ENCODE measurements at places on chromosomes 12 and 14.

GRCh38 chr14:68408680-68409079 is 384.2 kb downstream of the ZFP36L1 start:
- no peak overlapping the region for H3K4me3 ChIP-seq
- H3K27ac ChIP-seq: no peak overlapping the region
- no peak for DNase-seq
- peaks cover 11% of the 10 kb centered on the region for H3K4me1 ChIP-seq
- H3K36me3 ChIP-seq: no peaks in the 10 kb centered on the region

- H3K4me3 ChIP-seq: no peak overlapping the region
- no peaks in the 10 kb centered on the region for H3K36me3 ChIP-seq
- no peaks in the 10 kb centered on the region for H3K27me3 ChIP-seq
- H3K4me1 ChIP-seq: no peaks in the 10 kb centered on the region
Measured at GRCh38 chr14:100864960-100865681, 38.4 kb downstream of the RTL1 start.

DNA sequence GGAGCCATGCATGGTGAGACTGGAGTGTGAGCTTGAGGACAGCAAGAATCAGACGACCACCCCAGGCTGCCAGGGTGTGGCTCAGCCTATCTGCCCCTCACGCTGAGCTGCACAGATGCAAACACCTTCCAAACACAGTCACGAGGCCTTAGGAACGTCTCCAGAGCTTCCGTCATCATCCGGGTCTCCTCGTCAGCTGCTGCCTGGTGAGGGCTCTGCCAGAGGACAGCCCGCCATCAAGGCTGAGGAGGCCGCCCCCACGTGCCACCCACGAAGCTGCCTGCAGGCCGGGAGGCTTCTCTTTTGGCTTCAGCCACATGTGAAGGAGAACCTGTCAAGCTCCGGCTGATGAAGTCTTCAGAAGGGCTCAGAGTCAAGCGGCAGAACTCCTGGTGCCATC is 13.4 kb downstream of the DDX51 start:
- no peaks in the 10 kb centered on the region for H3K27me3 ChIP-seq
- DNase-seq: no peak
- no peak overlapping the region for H3K27ac ChIP-seq
- H3K4me3 ChIP-seq: no peak overlapping the region

- H3K27ac ChIP-seq: no peak overlapping the region
- no peak overlapping the region for H3K4me3 ChIP-seq
- no peak for DNase-seq
Measured at GRCh38 chr12:51864833-51865670, 16.5 kb upstream of the FIGNL2 start.

DNA sequence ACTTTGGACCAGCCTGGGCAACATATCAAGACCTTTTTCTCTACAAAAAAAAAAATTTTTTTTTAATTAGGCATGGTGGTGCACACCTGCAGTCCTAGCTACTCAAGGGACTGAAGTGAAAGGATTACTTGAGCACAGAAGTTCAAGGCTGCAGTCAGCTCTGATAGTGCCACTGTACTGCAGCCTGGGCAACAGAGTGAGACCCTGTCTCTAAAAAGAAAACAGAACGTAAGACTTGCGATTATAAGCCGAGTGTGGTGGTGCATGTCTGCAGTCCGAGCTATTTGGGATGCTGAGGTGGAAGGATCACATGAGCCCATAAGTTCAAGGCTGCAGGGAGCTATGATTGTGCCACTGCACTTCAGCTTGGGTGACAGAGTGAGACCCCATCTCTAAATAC is 76.0 kb downstream of the DENND5B start:
- H3K4me1 ChIP-seq: no peaks in the 10 kb centered on the region
- no peaks in the 10 kb centered on the region for H3K36me3 ChIP-seq
- no peak for DNase-seq
- no peak overlapping the region for H3K27ac ChIP-seq
- no peak overlapping the region for H3K4me3 ChIP-seq

DNA sequence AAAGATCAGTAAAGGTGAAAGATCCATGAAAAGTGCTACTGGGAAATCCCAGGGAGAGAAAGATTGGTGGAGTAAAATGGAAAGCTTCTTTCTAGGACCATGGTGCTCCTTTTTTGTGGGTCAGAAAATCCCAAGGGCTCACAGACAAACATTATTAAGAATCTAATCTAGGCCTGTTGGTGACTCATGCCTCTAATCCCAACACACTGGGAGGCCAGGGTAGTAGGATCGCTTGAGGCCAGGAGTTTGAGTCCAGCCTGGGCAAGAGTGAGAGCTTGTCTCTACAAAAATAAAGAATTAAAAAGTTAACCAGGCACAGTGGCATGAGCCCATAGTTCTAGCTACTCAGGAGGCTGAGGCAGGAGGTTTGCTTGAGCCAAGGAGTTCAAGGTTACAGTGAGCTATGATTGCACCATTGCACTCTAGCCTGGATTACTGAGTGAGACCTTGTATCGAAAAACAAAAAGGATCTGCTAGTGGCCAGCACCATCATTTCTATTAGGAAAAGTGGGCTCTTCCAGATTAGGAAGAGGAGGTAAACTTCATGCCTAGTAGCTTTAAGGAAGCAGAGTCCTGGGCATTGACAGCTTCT is 43.0 kb downstream of the TXNRD1 start:
- no peaks in the 10 kb centered on the region for H3K27me3 ChIP-seq
- H3K27ac ChIP-seq: no peak overlapping the region
- H3K36me3 ChIP-seq: no peaks in the 10 kb centered on the region
- no peak overlapping the region for H3K4me3 ChIP-seq
- DNase-seq: no peak

DNA sequence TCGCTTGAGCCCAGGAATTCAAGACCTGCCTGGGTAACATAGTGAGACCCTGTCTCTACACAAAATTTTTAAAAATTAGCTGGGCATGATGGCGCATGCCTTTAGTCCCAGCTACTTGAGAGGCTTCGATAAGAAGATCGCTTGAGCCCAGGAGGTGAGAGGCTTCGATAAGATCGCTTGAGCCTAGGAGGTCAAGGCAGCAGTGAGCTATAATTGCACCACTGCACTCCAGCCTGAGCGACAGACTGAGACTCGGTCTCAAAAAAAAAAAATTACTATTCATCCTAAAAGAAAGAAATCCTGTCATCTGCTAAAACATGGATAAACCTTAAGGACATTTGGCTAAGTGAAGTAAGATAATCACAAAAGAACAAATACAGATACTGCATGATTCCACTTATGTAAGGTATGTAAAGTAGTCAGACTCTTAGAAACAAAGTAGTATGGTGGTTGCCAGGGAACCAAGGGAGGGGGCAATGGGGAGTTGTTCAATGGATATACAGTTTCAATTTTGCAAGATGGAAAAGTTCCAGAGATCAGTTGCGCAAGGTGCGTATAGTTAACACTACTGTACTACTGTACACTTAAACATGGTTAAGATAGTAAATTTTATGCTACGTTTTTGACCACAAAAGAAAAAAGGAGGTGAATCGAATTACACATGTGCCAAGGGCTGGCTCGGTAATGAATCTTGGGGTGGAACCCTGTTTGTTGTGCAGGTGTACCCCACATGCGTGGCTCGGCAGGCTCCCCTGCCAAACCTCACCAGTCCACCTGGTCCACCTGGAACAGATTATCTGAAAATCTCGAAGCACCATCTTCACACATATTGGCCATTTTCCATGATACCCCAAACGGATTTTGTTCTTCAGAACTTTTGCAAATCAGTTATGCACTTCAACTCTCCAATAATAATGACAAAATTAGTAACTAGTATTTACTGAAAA is 18.3 kb upstream of the ATP2A2 start:
- no peaks in the 10 kb centered on the region for H3K36me3 ChIP-seq
- no peak overlapping the region for H3K27ac ChIP-seq
- no peak for DNase-seq
- no peaks in the 10 kb centered on the region for H3K27me3 ChIP-seq

- no peaks in the 10 kb centered on the region for H3K36me3 ChIP-seq
- peak overlapping the region; percentile 87 for H3K27ac ChIP-seq
- DNase-seq: peak; percentile 45
- H3K4me3 ChIP-seq: no peak overlapping the region
- H3K4me1 ChIP-seq: peaks cover 11% of the 10 kb centered on the region
Measured at GRCh38 chr14:87994974-87995373, 2.0 kb upstream of the GALC start.

- peaks cover 24% of the 10 kb centered on the region for H3K4me1 ChIP-seq
- DNase-seq: no peak
- no peaks in the 10 kb centered on the region for H3K27me3 ChIP-seq
- no peak overlapping the region for H3K4me3 ChIP-seq
- H3K27ac ChIP-seq: no peak overlapping the region
Measured at GRCh38 chr12:50621399-50622300, 116.9 kb downstream of the DIP2B start.

DNA sequence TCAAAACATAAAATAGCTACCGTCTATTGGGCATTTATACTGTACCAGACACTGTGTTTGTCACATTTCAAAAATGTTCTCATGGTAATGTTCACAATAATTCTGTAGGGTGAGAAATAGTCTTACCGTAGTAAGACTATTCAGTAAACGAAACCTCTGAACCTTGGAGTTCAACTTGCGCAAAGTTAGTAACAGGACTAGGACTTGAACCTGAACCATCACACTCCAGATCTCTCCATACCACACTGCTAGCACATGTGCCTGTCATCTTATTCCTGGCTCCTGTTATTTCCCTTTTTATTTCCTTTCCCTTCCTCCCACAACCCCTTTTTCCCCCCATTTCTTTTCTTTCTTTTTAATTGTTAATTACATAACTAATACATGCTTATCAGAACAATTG is 65.4 kb downstream of the PLEKHA5 start:
- no peaks in the 10 kb centered on the region for H3K27me3 ChIP-seq
- H3K36me3 ChIP-seq: no peaks in the 10 kb centered on the region
- no peaks in the 10 kb centered on the region for H3K4me1 ChIP-seq
- no peak overlapping the region for H3K4me3 ChIP-seq
- no peak for DNase-seq

DNA sequence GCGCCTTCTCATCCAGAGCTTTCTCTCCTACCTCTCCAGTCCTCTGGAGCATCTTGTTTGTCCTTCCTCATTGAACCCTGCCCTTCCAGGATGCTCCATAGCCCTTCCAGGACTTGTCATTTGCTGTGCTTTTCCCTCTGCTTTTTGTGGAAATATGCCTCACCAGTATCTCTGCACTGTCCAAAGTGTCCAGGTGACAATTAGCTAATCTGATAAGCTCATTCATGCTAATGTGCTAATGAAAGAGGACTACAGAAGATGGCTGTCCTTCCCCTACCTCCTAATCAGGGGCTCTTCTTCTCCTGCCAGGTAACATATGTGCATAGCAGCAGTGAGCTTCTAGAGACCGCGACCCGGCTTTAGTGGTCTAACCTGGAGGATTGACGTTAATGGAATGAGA is 58.4 kb upstream of the OTX2 start:
- no peaks in the 10 kb centered on the region for H3K36me3 ChIP-seq
- no peaks in the 10 kb centered on the region for H3K4me1 ChIP-seq
- no peaks in the 10 kb centered on the region for H3K27me3 ChIP-seq
- H3K4me3 ChIP-seq: no peak overlapping the region

GRCh38 chr12:85693093-85693665 is 143.0 kb downstream of the RASSF9 start:
- H3K27me3 ChIP-seq: no peaks in the 10 kb centered on the region
- H3K4me3 ChIP-seq: no peak overlapping the region
- H3K27ac ChIP-seq: no peak overlapping the region

GRCh38 chr14:53894456-53894855 is 62.2 kb downstream of the BMP4 start:
- no peaks in the 10 kb centered on the region for H3K4me1 ChIP-seq
- no peak overlapping the region for H3K4me3 ChIP-seq
- no peaks in the 10 kb centered on the region for H3K27me3 ChIP-seq
- DNase-seq: no peak
- H3K27ac ChIP-seq: no peak overlapping the region

DNA sequence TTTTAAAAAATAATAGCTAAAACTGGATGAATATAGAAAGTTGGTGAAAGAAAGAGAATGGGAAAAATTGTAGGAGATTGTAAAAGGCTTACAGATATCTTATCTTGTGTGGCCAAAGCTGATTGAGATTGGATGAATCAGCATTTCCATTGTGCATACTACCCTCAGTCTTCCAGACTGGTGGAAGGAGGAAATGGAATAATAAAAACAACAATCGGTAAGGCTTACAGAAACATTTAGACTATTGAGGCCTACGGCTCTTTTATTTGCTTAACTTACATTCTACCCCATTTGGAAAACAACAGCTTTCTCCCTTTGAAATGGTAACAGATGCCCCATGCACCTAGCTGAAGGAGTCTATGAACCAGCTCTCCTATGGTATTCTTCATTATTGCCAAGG is 129.8 kb downstream of the PTPRB start:
- DNase-seq: no peak
- H3K4me1 ChIP-seq: no peaks in the 10 kb centered on the region
- H3K4me3 ChIP-seq: no peak overlapping the region
- no peak overlapping the region for H3K27ac ChIP-seq

- peaks cover 87% of the 10 kb centered on the region for H3K36me3 ChIP-seq
- H3K4me3 ChIP-seq: no peak overlapping the region
- no peak overlapping the region for H3K27ac ChIP-seq
Measured at GRCh38 chr14:61537563-61538463, 157.5 kb upstream of the HIF1A start.

DNA sequence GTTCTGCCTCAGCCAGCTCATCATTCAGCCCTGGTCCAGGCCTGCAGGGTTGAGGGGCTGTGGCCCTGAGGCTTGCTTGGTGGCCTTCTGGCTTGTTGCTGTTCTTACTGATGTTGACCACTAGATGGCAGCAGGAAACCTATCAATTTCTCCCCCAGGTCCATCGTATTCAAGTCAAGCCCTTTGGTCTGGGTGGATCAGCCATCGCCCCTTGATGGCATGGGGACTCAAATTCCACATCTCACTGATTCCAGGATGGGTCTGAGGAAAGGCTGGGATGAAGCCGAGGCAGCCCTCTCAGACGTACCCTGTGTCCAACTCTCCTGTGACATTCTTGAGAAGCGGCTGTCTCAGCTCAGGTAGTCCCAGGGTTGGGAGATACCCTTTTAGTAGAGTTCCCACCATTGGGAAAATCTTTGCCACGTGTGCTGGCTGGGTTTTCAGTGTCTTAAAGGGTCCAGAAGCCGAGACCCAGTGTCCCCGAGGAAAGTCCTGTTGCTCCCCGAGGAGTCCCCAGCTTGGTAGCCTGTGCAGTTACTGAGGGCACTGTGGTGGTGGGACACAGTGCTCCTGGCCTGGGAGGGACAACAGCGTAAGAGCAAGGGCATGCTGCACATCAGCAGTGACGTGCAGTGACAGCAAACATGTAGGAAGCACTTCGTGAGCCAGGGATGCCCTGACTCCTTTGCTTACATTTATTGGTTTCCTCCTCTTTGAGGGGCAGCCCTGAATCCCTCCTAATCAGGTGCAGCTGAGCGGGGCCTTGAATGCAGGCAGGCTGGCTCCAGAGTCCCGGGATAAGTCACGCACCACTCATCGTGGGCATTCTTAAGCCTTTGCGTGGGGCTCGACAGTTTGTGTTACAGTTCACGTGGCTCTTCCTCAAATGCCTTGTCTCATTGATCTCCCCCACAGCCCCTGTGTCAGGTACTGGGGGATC is 58.6 kb downstream of the TSPAN9 start:
- H3K4me3 ChIP-seq: no peak overlapping the region
- no peaks in the 10 kb centered on the region for H3K27me3 ChIP-seq
- no peak overlapping the region for H3K27ac ChIP-seq
- H3K36me3 ChIP-seq: no peaks in the 10 kb centered on the region

Data from effector memory CD4-positive, alpha-beta T cell (primary cell).